Chondrocyte (in vitro differentiated cells): ENCODE measurements at places on chromosomes 5 and 9. TPM values are rescaled to one million over a fixed set of nuclear protein-coding genes. Genes with fewer than 3 reads are reported as not detected.
A peak's percentile ranks its signal among the peaks of the same experiment; 100 is the strongest.

DNA sequence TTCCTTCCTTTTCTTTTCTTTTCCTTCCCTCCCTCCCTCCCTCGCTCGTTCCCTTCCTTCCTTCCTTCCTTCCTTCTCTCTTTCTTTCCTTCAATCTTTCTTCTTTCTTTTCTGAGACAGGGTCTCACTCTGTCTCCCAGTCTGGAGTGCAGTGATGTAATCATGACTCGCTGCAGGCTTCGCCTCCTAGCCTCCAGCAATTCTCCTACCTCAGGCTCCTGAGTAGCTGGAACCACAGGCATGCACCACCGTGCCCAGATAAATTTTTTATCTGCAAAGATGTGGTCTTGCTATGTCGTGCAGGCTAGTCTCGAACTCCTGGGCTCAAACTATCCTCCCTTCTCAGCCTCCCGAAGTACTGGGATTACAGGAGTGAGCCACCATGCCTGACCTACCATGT, 81.4 kb downstream of the SPATA31C2 start:
- H3K4me3 ChIP-seq = no peak overlapping the region
- DNase-seq = no peak
- H3K27ac ChIP-seq = no peak overlapping the region
- H3K4me1 ChIP-seq = peaks cover 14% of the 10 kb centered on the region

- H3K36me3 ChIP-seq = no peaks in the 10 kb centered on the region
- no peaks in the 10 kb centered on the region for H3K27me3 ChIP-seq
- no peak overlapping the region for H3K4me3 ChIP-seq
- H3K27ac ChIP-seq = peak overlapping the region; percentile 80
- no peak for DNase-seq
Measured at GRCh38 chr5:143923634-143924266, 111.8 kb downstream of the HMHB1 start.

GRCh38 chr5:134813407-134813806, 32.4 kb upstream of the C5orf24 start:
- H3K27me3 ChIP-seq = no peaks in the 10 kb centered on the region
- no peak overlapping the region for H3K4me3 ChIP-seq
- H3K4me1 ChIP-seq = no peaks in the 10 kb centered on the region
- no peak overlapping the region for H3K27ac ChIP-seq
- no peak for DNase-seq

DNA sequence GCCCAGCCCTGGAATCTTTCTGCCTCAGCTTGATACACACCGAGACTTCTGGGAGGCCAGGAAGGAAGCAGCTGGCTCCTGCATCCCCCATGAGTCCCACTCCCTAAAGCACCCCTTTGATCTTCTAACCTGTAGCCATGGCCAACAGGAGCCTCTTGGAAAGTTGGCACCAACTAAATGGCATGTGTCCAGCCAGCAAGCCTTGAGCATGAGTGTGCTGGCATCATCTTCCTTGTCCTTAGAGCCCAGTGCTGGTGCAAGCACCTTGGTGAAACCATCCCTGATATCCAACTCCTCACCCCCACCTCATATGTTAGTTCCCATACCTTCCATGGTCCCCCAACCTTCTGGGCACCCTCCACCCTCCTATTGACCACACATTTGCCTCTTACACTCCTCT, 130.4 kb downstream of the CRB2 start:
- H3K27ac ChIP-seq = no peak overlapping the region
- H3K4me1 ChIP-seq = no peaks in the 10 kb centered on the region
- no peaks in the 10 kb centered on the region for H3K27me3 ChIP-seq
- DNase-seq = no peak
- H3K4me3 ChIP-seq = no peak overlapping the region

Gene SPINK1
- total RNA-seq = not detected in 3 replicates

DNA sequence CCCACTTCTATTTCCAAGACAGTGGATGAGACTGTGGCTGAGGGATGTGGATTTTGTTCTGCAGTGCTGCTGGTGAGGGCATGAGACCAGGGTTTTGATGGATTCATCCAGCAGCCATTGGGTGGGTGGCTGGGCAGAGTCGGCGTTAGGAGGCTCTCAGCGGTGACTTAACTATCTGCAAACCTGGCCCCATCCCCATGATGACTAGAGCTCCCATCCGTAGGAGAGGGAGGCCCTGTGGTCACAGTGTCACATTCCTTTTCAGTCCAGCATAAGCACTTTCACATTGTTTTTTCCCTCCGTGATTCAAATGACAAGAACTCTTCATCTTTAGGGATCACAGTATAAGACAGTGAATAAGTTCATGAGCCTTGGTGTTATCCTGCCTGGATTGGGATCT, 60.4 kb upstream of the SPRY4 start:
- H3K27ac ChIP-seq = no peak overlapping the region
- H3K4me3 ChIP-seq = no peak overlapping the region
- peaks cover 11% of the 10 kb centered on the region for H3K4me1 ChIP-seq
- DNase-seq = peak; percentile 42

DNA sequence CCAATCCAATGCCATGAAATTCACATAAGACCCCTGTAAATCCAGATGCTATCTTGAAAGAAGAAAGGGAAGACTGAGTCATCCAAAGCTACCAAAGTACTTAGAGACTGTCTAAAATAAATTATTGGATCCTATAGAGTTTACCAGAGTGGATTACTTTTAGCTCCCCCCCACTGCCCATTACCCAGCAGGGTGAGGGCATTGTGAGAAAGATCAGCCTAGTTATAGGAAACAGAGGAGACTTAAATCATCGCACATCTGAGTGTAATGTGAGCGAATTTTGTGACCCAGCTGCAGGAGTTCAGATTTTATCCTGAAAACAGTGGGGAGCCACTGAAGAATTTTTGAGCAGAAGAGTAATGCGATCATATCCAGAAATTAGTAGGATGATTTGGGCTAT, 1.6 kb upstream of the ENHO start:
- no peak overlapping the region for H3K27ac ChIP-seq
- H3K4me1 ChIP-seq = peaks cover 4% of the 10 kb centered on the region
- no peak for DNase-seq
- no peaks in the 10 kb centered on the region for H3K36me3 ChIP-seq

GRCh38 chr9:81086416-81086815, 602.9 kb downstream of the TLE1 start:
- no peak overlapping the region for H3K4me3 ChIP-seq
- H3K4me1 ChIP-seq = peaks cover 21% of the 10 kb centered on the region
- DNase-seq = no peak
- no peak overlapping the region for H3K27ac ChIP-seq

- no peak for DNase-seq
- peaks cover 5% of the 10 kb centered on the region for H3K27me3 ChIP-seq
- no peak overlapping the region for H3K4me3 ChIP-seq
- H3K36me3 ChIP-seq = no peaks in the 10 kb centered on the region
Measured at GRCh38 chr5:18465833-18466681, 831.8 kb downstream of the TAF11L14 start.

Gene CXXC5
- total RNA-seq = 144 to 193 TPM (median 145 TPM) in 3 replicates

Gene ZDHHC11
- total RNA-seq = 1.9 to 4.7 TPM (median 2.3 TPM) in 3 replicates

- no peak overlapping the region for H3K27ac ChIP-seq
- no peak for DNase-seq
- no peaks in the 10 kb centered on the region for H3K36me3 ChIP-seq
- no peak overlapping the region for H3K4me3 ChIP-seq
- H3K4me1 ChIP-seq = peaks cover 32% of the 10 kb centered on the region
Measured at GRCh38 chr5:92309336-92309991, 926.3 kb upstream of the ARRDC3 start.

DNA sequence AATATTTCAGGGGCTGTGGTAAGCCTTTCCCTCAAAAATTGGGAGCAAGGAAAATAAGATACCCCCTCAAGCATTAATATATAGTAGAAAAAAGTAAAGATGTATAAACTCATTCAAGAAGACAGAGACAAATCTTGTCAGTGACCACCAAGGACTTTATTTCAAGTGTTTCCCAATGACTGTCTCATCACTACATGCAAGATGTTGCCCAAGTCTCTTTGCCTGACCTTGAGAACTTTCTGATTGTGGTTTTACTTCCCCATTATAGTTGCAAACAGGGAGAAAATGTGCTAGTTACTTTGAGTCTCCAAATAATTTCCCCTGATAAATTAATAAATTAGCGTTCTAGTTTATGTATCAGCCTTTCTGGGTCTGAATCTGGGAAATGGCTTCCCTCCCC, 4.0 kb upstream of the SLC46A2 start:
- no peak overlapping the region for H3K4me3 ChIP-seq
- DNase-seq = no peak
- no peaks in the 10 kb centered on the region for H3K36me3 ChIP-seq
- no peak overlapping the region for H3K27ac ChIP-seq

Gene ZNF366
- not detected in 3 replicates for total RNA-seq

Gene EMB
- total RNA-seq = 5.7 to 11.5 TPM (median 7.8 TPM) in 3 replicates

Gene SQSTM1
- total RNA-seq = 219 to 297 TPM (median 296 TPM) in 3 replicates

DNA sequence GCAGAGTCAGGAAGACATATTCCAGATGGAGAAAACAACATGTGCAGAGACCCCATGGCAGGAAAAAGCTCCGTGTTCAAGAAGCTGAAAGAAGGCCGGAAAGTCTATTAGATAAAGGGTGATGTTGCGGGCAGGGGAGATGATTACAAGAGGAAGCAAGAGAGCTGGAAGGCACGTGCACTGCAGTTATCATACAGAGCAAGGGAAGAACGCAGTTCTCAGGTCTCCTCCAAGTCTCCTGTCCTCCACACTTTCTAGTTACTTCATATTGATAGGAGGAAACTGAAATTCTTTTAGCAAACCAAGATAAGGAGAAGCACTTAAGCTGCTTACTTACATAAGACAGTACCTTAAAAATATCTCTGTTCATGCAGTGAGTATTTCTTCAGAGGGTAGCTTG, 58.3 kb upstream of the PLPP6 start:
- peaks cover 7% of the 10 kb centered on the region for H3K27me3 ChIP-seq
- DNase-seq = no peak
- no peaks in the 10 kb centered on the region for H3K4me1 ChIP-seq
- no peak overlapping the region for H3K4me3 ChIP-seq
- H3K36me3 ChIP-seq = peaks cover 3% of the 10 kb centered on the region

DNA sequence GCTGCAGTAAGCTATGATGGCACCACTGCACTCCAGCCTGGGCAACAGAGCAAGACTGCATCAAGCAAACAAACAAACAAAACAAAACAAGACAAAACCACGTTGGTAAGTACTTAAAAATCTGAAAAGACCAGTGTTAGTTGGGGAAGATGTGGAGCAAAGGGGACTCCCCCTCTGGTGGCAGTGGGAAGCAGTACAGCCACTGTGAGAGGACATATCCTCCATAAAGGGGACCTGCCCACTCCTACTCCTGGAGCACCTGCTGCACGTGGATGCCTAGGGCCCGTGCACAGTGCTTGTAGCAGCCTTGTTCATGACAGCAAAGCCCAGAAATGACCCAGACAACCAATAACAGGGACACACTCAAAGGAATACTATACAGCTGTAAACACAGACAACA, 17.0 kb upstream of the IPPK start:
- H3K27me3 ChIP-seq = no peaks in the 10 kb centered on the region
- no peak overlapping the region for H3K27ac ChIP-seq
- no peak overlapping the region for H3K4me3 ChIP-seq
- no peaks in the 10 kb centered on the region for H3K4me1 ChIP-seq
- no peak for DNase-seq

Gene SPARC
- 19,093 to 24,474 TPM (median 24,306 TPM) in 3 replicates for total RNA-seq

Gene PCDHGB2
- 0.95 to 1.8 TPM (median 1.0 TPM) in 3 replicates for total RNA-seq

DNA sequence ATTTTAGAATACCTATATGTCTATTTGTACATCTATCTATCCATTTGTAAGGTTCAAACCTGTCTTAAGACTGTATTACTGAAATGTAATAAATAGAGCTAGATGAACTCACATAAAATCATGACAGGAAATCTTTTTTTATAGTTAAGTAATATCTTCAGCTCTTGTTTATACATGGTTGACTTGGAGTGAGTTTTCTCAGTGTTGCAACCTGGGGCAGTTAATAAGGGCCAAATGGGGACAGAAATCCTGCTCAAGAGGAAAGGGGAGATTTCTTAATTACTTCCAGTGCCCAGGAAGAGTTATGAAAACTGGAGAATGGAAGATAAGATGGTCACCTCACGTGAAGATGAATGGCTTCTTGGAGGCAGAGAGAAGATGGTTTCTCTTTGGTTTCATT, 265.1 kb upstream of the FBXL7 start:
- H3K4me3 ChIP-seq = no peak overlapping the region
- H3K27me3 ChIP-seq = peaks cover 6% of the 10 kb centered on the region
- peaks cover 10% of the 10 kb centered on the region for H3K4me1 ChIP-seq

DNA sequence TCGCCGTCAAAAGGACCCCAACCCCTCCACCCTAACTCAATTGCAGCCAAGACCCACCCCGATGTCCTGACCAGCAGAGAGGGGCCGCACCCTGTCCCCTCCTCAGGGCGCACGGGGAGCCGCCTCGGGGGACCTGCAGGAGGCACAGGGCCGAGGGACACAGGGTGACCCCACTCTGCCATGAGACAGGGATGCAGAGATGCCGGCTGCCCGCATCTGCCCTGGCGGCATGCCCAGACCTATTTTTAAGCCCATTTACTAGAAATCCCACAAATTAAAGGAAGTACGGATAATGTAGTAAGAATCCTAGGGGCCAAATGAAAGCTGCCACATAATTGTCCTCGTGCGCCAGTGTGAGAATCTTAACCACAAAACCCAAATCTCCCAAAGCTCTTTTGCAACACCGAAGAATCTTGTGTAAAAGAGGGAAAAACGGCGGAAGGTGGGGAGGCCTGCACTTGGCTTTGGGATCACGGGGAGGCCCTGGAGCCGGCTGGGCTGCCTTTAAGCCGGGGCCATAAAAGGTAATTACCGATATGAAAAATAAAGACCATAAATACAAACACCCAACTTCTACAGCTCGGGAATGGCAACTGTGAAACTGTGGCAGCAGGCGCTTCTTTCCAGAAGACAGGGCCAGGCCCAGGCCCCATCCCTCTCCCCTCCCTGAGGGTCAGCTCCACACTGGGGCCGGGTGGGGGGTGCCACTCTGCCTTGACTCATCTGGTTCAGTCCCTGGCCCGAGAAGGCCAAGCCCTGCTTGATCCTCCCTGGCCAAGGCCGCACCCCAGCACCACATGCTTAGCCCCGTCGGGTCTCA, 35.0 kb downstream of the NACC2 start:
- peak overlapping the region; percentile 49 for H3K27ac ChIP-seq
- peak; percentile 84 for DNase-seq
- peaks cover 46% of the 10 kb centered on the region for H3K4me1 ChIP-seq
- no peaks in the 10 kb centered on the region for H3K27me3 ChIP-seq
- peaks cover 7% of the 10 kb centered on the region for H3K36me3 ChIP-seq
- no peak overlapping the region for H3K4me3 ChIP-seq

Gene ENG
- 81.3 to 101 TPM (median 89.5 TPM) in 3 replicates for total RNA-seq

DNA sequence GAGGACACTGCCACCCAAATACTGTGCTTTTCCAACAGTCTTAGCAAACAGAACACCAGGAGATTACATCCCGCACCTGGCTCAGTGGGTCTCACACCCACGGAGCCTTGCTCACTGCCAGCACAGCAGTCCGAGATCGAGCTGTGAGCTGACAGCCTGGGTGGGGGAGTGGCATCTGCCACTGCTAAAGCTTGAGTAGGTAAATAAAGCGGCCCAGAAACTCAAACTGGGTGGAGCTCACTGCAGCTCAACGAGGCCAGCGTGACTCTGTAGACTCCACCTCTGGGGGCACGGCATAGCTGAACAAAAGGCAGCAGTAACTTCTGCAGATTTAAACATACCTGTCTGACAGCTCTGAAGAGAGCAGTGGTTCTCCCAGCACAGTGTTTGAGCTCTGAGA, 28.8 kb downstream of the EPB41L4A start:
- no peak overlapping the region for H3K4me3 ChIP-seq
- H3K4me1 ChIP-seq = no peaks in the 10 kb centered on the region
- H3K27ac ChIP-seq = no peak overlapping the region
- H3K27me3 ChIP-seq = no peaks in the 10 kb centered on the region
- no peak for DNase-seq
- H3K36me3 ChIP-seq = peaks cover 1% of the 10 kb centered on the region

Gene MCC
- total RNA-seq = 13.2 to 18.6 TPM (median 15.0 TPM) in 3 replicates

Gene PCDHGA3
- total RNA-seq = 0.12 to 0.51 TPM (median 0.28 TPM) in 3 replicates
